ENCODE measurements at places on chromosomes 7 and 10.

DNA sequence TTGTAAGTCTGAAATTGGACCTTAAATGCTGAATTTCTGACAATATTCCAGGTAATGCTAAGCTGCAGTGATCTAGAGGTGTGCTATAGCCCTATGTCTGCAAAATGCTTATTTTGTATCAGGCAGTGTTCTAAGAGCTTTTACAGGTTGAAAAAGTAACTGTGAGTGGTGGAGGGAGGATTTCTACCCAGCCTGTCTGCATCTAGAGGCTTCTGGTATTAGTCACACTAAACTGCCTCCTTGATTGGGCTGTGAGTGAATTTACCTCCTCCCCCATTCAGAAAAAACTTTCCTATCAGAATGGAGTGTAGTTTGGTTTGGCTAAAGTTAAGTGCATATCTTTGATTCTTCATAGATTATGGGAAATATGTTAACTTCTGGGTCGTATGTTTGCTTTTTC is 56.8 kb downstream of the BBS9 start:
- peak; percentile 31 for DNase-seq

GRCh38 chr10:116429288-116429977 is 1.8 kb downstream of the PNLIPRP3 start:
- no peak for DNase-seq

DNA sequence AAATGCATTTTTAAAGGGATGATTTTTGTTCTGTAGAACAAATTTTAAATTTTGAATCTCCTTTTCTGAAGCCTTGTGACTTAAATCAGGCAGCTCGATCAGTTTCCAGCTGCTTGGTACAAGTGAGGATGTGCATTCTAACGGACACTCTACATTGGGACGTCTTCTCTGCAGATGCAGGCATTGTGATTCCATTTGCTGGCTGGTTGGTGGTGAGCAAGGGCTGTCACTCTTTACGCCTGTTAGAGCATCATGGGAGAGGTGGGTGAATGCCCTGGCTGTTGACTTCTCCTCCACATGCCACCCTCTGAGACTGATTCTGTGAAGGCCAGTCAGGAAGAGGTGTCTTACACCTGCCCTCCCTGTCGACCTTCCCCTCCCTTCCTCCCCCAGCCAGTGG is 240.5 kb upstream of the RNF32 start:
- peak; percentile 18 for DNase-seq

GRCh38 chr7:149355390-149356048 is 93.5 kb downstream of the ZNF783 start:
- peak; percentile 44 for DNase-seq

DNA sequence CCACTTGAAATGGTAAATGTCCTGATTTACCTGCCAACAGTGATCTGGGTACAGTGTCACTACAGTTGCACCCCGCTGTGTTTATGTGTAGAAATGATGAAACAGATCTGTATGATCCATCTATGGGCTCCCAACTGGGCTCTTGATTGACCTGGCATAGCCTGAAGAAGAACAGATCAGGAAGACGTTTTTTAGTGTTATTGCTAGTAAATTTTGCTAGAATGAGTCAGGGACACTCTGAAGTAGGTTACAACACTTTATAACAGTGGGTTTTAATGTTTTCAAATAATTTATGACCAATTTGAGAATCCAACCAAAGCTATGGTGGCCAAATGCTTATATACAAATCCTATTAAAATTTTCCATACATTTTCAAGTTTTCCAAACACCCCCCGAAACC is 110.3 kb downstream of the DKK1 start:
- DNase-seq: no peak

DNA sequence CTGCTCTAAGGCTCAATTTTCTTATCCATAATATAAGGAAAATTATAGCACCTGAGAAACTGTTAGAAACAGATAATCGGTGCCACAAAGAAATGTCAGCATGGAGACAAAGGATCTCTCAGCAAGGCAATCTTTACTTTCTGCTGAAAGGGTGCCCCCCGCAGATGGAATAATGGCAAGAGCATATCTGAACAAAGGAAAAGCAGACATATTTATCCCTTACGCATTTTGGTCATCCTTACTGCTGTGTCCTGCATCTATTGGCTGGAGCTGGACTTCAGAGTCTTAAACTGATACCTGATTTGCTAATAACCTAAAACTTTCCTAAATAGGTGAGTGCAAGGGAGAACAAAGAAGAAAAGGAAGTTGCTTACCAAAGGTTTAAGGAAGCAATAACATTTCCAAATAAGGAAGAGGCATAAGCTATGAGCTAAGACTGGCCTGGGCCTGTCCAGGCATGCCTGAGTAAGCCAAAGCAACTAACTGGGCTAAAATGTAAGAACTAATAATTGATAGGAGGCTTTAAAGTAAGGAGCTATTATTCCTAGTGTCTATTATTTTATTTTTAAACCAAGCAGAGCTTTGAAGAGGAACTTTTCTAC is 39.6 kb upstream of the ELMO1 start:
- DNase-seq: no peak

DNA sequence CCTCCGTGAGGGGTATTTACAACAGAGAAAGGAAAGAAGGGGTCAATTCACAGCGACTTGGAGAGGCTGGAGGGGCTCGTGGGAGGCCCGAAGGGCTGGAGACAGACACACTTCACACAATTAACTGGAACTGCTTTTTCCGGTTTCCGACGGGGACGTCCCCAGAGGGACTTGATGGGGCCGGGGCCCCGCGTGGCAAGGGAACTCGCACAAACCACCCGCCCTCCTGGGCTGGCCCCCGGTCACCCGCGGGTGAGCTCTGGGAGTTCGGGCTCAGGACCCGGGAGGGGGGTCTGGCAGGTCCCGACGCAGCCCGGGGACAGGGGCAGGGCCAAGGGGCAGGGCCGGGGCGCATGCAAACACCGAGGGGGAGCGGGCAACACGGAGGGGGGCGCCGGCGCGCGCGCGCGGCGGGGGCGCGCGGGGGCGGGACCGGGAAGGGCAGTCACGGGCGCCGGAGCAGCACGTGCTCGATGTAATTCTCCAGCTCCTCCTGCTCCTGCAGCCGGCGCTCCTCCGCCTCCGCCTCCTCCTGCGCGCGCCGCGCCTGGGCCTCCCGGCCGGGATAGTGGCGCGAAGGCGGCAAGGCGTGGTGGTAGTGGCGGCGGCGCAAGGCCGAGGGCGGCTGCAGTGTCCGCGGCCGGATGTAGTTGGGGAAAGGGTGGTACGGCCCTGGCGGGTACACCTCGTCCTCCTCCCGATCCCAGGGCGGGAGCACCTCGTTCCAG is 2.7 kb downstream of the VGF start:
- peak; percentile 88 for DNase-seq

DNA sequence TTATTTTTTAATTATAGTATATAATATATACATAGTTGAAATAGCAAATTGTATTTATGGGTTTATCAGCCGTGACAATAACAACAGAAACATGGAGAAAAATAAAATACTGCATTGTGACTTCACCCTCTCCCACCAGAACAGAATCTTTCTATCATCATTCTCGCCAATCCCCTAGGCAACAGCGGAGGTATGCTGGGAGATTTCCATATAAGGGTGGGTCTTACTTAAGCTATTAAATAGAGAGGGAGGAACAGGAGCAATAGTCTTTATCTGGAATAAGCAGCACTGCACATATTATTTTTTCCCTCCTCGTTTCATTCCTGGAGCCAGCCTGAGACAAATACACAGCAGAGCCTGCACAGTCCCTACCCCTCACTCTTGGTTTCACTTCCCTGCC is 1214.9 kb downstream of the XPNPEP1 start:
- DNase-seq: no peak

- DNase-seq: peak; percentile 1
Measured at GRCh38 chr10:105837951-105838350, 1196.9 kb downstream of the SORCS3 start.

DNA sequence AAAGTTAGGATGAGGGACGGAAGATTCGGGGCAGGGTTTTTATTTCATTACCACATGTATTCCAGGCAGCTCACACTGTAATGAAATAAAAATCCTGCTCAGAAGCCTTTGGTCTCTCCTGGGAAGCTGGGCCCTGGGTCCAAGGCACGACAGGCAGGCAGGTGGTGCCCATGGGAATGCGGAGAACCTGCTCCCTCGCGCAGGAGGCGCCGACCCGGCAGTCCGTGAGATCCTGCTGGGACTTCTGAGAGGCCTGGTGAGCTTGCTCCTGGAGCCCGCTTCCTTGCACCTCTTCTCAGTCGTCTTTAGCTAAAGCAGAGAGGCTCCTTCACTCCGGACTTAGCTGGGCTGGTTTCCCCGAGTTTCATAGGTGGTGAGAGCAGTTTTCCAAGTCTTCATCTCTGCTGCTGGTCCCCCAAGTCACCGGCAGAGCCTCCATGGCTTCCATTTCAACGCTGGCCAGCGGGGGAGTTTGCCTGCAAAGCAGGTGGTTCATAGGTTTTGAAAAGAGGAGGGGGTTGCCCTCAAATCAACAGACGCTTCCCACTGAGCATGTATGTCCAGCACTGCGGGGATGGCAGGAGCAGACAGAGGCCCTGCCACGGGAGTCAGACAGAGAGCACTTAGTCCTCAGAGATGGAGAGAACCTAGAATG is 24.5 kb downstream of the IL15RA start:
- DNase-seq: no peak

GRCh38 chr7:74430961-74431466 is 22.7 kb upstream of the GTF2IRD1 start:
- DNase-seq: no peak

GRCh38 chr10:58473976-58474375 is 38.7 kb upstream of the BICC1 start:
- DNase-seq: no peak

DNA sequence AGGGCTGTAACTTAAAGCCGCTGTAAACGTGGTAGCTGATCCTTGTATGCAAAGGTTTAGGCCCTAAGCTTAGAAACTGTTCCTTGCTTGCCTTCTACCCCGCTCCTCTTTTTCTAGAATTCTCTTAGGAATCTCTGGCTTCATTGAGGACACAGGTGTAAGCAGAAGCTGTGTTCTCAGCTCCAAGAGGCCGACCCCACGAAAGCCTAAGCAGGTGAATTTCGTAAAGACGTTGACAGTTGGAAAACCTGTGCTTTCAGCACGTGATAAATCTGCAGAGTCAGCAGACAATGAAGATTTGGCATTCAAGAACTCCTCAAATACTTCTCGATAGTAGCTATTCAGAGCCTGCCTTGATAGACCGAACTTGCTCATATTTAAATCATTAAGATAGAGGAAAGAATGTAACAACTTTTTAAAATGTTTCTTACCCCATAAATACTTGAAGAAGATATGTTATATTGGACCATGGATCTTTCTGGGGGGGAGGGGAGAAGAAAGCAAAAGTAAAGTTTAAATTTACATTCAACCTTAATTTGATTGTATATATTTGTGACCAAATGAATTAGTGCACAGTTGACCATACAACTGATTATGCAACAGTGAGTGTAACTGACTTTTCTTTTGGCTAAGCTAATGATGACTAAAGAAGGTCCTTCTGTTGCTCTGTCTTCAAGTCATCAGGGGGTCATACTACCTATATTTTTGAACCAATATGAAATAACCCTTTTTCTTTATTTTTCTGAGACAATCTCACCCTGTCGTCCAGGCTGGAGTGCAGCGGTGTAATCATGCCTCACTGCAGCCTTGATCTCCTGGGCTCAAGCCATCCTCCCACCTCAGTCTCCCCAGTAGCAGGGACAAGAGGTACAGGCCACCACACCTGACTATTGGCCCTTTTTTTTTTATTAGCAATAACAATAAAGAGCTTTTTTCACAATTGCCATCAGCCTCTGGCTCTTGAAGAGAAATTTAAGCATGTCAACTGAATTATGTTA is 1.2 kb upstream of the GDI2 start:
- no peak for DNase-seq

- DNase-seq: no peak
Measured at GRCh38 chr7:44063547-44063893, 1.8 kb downstream of the PGAM2 start.

DNA sequence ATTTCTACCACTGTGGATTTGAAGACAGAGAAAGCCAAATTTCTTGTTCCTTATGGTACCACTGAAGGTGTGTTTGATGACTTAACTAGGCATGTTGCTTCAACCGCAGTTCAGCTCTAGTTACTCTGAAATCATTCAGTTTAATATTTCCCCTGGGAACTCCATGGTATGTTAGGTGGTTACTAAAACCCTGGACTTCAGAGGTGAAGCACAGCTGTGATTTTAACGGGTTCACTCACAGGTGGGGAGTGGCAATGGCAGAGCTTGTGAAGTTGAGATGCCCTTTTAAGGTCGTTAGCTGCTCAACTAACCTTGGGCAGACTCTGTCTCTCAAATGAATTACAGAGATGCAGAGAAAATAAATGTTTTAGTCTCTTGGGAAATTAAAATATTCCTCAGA is 163.6 kb upstream of the PHYHIPL start:
- DNase-seq: peak; percentile 5

DNA sequence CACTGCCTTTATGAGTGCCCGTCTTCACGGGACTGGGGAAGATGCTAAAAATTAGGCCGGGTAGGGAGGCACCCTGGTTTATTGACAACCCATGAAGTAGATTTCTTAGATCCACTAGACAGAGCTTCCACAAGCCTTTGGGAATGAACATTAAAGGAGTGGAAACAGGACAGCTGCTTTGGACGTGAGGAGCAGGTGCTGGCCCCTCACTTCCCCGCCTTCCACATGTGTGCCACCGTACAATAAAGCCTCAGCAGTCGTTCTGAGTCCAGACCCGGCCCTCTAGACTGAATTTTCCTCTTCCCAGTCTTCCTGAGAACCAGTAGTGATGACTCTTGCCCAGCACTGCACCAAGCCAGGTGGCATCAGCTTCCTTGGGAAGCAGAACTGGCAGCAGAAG is 282.4 kb downstream of the CELF2 start:
- no peak for DNase-seq

GRCh38 chr10:132388891-132389432 is 8.0 kb upstream of the PWWP2B start:
- DNase-seq: no peak

GRCh38 chr10:9656386-9656785 is 1361.3 kb upstream of the CELF2 start:
- no peak for DNase-seq

DNA sequence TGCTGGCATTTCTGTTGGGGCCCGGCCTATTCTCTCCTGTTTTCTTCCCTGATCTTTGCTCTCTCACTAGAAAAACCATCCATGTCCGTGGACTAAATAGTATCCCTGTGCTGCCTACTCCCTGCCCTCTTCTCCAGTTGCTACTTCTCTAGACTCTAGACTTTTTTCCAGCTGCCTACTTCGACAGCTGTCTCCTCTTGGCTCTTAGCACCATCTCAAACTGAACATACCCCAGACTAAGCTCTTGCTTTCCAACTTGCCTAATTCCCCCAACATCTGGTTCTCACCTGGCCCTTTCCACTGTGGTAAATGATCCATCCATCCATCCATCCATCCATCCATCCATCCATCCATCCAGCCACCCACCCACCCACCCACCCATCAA is 19.5 kb downstream of the ADCYAP1R1 start:
- DNase-seq: no peak

GRCh38 chr7:2724453-2725177 is 36.6 kb downstream of the AMZ1 start:
- DNase-seq: no peak

DNA sequence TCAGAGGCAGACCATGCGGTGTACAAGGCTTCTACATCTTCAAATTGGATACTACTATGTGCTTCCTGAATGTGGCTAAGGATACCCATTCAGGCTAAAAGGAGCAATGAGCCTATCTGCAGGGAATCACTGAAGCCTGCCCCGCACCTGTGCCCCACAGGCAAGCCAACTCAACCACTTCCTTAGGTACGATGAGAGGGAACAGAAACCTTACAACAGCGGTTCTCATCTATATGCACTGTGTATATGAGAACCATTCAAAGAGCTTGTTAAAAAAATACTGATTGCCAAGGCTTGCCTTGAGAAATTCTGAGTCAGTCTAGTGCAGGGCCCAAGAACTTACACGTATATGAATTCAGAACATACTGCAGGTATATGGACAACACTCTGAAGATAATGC is 679.6 kb downstream of the PARD3 start:
- no peak for DNase-seq

Measured in SW480 (cell line).